ENCODE measurements at places on chromosomes 4 and X.

GRCh38 chr4:24765376-24765988 is 29.9 kb upstream of the SOD3 start:
- peak; percentile 62 for DNase-seq

GRCh38 chrX:112735147-112735546 is 55.4 kb upstream of the LHFPL1 start:
- DNase-seq: no peak

GRCh38 chr4:41963105-41963504 is 18.5 kb upstream of the DCAF4L1 start:
- peak; percentile 8 for DNase-seq

- DNase-seq: no peak
Observed at GRCh38 chrX:113157496-113157895, 316.9 kb upstream of the AMOT start.

- DNase-seq: no peak
Observed at GRCh38 chr4:53105313-53105712, 243.2 kb downstream of the RASL11B start.

DNA sequence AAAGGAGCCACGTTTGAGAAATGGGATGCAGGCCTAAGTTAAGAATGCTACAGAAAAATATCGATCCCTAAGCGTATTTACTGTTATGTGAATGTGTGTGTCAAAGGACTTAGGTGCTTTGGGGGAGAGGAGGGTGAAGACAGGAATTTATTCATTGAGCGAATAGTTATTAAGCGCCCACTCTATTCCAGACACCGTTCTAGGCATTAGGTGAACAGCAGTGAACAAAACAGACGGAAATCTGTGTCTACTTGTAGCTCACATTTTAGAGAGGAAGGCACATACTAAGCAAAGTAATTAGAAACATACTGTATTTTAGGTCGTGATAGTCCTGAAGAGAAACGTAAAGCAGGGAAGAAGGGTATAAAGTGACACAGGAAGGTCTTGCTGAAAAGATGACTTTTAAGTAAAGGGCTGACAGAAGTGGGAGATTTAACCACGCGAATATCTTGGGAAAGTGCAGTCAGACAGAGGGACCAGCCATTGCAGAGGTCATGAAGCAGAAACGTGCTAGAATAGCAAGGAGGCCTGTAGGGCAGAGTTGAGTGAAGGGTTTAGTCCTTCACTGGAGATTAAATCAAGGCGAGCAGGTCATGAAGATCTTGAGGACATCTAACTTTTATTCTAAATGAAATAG is 541 bp downstream of the AIMP1 start:
- no peak for DNase-seq

GRCh38 chrX:120446498-120446897 is 22.6 kb downstream of the LAMP2 start:
- DNase-seq: peak; percentile 83
